Bronchus fibroblast of lung (primary cell): ENCODE measurements at places on chromosomes 3 and 15. TPM values are rescaled to one million over a fixed set of nuclear protein-coding genes. Genes with fewer than 3 reads are reported as not detected.

Gene HES1
- total RNA-seq: not detected in 2 replicates

Gene HIGD2B
- total RNA-seq: not detected in 2 replicates

Gene CLDN18
- not detected in 2 replicates for total RNA-seq

Gene ZNF80
- not detected in 2 replicates for total RNA-seq

Gene CPN2
- total RNA-seq: not detected in 2 replicates

Gene GOLGA6D
- not detected in 2 replicates for total RNA-seq

Gene PAQR9
- not detected in 2 replicates for total RNA-seq

Gene GOLGA8S
- not detected in 2 replicates for total RNA-seq

Gene SAMD7
- not detected in 2 replicates for total RNA-seq

Gene MESP2
- total RNA-seq: 0.45 and 1.3 TPM in 2 replicates

Gene ADPRH
- total RNA-seq: 2.0 and 2.7 TPM in 2 replicates

Gene CILP
- under 0.01 and 0.17 TPM in 2 replicates for total RNA-seq

Gene RPS27L
- 80.4 and 102 TPM in 2 replicates for total RNA-seq

Gene STXBP5L
- not detected in 2 replicates for total RNA-seq

Gene SLCO2A1
- total RNA-seq: 2.7 and 3.0 TPM in 2 replicates

Gene CRABP1
- total RNA-seq: not detected in 2 replicates

Gene PP2D1
- total RNA-seq: not detected in 2 replicates

Gene ADAM10
- 54.9 and 60.0 TPM in 2 replicates for total RNA-seq

Gene RTP2
- total RNA-seq: not detected in 2 replicates

Gene TRAT1
- not detected in 2 replicates for total RNA-seq

Gene RHOV
- total RNA-seq: not detected in 2 replicates

Gene FANCD2OS
- not detected in 2 replicates for total RNA-seq

Gene XCR1
- not detected in 2 replicates for total RNA-seq

Gene FRMD5
- 0.84 and 0.89 TPM in 2 replicates for total RNA-seq

Gene NME9
- not detected in 2 replicates for total RNA-seq

Gene PLCB2
- total RNA-seq: 0.74 and 2.2 TPM in 2 replicates

Gene LAMB2
- 215 and 282 TPM in 2 replicates for total RNA-seq

Gene MYLK
- 149 and 159 TPM in 2 replicates for total RNA-seq

Gene PCSK6
- 0.17 TPM in 1 of 2 replicates, not detected in the other for total RNA-seq

Gene PPP1R14D
- total RNA-seq: not detected in 2 replicates

Gene KCNAB1
- not detected in 2 replicates for total RNA-seq

Gene ARPP19
- 54.6 and 73.8 TPM in 2 replicates for total RNA-seq

Gene RBP2
- total RNA-seq: not detected in 2 replicates

Gene NPAP1
- total RNA-seq: not detected in 2 replicates

Gene RARRES1
- 23.5 and 36.8 TPM in 2 replicates for total RNA-seq

Gene TM4SF18
- under 0.01 TPM in 1 of 2 replicates, not detected in the other for total RNA-seq
